GM19239 (cell line): ENCODE measurements at places on chromosomes 3 and 15.

DNA sequence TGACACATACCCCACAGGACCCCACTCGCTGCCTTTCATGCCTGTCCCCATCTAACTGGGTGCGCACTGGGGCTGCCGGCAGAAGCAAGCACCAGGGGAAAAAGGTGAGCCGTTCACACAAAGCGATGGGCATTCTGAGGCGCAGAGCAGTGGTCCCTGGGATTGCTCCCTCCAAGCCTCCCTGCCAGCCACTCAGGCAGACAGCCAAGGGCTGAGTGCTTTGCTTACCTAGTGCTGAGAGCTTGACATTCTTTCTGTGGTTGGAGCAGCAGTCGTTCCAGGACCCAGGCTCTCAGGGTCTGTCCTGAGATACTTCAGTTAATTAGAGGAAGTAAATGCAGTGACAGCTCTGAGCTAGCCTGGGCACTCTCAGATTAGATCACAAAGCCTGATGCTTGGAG lies 5.7 kb downstream of the ESYT3 start:
- DNase-seq, result no peak

DNA sequence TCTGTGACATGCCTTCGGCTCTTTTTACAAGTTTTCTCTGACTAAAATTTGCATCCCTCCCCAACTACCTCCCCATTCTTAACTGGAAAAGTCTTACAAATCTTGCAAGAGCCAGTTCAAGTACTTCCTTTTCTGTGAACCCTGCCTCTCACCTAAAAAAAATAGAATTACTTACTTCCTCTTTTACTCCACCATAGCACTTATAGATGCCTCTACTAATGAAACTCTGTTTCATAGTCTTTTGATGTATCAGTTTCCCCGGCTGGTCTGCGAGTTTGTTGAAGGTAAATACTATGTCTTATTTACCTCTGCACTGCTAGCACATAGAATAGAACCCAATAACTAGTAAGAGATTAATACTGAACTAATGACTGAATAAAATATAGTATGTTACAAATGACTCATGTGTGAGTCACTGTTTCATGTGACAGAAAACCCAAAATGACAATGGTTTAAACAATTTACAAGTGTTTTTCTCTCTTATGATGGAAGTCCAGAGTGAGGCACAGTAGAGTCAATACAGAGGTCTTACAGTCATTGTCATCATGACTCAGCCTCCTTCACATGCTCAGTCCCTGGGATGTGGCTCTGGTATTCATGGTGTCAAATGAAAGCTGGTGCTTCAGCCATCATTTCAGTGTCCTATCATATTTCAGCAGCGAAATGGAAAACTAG lies 393.5 kb downstream of the RSL24D1 start:
- no peak for DNase-seq

- DNase-seq, result no peak
These were observed 629.5 kb upstream of the KCNMB2 start for GRCh38 chr3:177906578-177907229.

- no peak for DNase-seq
These were observed 6.7 kb downstream of the ZDHHC3 start for GRCh38 chr3:44969154-44969827.

DNA sequence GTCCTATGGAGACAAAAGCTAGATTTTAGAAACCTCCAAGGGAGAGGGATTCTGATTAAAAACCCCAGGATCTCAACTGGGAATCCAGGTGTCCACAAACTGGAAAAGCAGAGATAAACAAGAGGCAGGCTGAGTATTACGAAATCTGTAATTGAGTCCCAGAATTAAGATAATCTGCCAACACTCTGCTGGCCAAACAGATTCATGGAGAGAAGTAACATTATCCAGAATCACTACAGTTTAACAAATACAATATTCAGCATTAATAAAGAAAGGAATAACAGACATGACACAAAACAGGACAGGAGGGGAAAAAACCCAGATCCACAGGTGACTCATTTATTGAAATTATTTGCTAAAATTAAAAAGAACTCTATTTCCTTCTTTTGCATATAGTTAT lies 227.2 kb upstream of the NANOGP8 start:
- no peak for DNase-seq

DNA sequence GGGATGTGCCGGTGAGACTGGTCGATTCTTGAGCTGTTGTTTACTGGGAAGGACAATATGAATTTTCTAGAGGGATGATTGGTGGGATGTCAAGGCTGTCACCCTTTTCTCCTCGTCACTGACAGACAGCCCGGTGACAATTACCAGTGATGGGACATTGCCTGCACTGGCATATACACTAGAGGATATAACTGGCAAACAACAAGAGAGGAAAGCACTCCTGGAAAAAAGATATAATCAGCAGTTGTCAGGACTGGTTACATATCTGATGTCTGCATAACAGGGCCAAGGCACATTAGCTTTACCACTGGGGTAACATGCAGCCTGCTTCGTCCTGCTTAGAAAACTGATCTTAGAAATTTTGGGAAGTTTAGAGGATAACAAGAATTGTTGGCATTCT lies 131.1 kb downstream of the ROBO2 start:
- DNase-seq, result no peak

GRCh38 chr3:18891641-18892040 lies 256.7 kb upstream of the KCNH8 start:
- no peak for DNase-seq

GRCh38 chr15:42010434-42010833 lies 10.4 kb downstream of the PLA2G4E start:
- peak; percentile 87 for DNase-seq

GRCh38 chr3:197027151-197027895 lies 2.3 kb downstream of the MELTF start:
- DNase-seq, result no peak

GRCh38 chr15:84947947-84948830 lies 33.5 kb upstream of the PDE8A start:
- DNase-seq, result no peak

DNA sequence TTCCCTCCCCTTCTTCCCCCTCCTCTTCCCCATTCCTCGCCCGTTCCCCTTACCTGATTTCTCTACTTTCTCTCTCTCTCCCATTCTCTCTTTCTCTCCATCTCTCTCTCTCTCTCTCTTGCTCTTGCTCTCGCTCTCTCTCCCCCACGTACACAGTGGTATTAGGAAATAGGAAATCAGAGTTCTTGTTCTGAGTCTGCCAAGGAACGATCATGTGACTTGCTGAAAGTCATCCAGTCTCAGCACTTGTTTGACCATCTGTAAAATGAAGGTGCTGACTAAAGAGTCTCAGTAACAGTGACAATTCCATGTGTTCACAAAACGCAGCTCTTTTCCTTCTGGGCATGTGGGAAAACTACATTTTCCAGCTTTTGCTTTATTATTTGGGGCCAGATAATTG lies 445.0 kb upstream of the TGFBR2 start:
- DNase-seq, result no peak

- no peak for DNase-seq
These were observed 1.4 kb upstream of the GHRL start for GRCh38 chr3:10294030-10294586.

DNA sequence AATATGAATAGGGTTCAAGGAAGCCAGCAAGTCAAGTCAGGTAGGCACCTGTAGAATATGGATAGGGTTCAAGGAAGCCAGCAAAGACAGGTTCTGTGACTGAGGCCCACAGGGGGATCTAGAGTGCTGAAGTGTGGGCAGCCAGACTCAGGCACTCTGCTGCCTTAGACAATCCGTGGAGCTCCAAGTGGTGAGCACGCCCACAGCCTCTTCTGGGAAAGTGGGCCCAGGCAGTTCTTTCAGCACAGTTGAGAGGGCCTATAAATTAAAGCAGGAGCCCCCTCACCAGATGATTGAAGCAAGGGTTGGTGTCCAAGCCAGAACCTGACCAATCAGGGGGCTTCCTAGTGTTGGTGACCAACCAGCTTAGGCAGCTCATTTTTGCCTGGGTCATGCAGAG lies 51.0 kb downstream of the ANP32A start:
- DNase-seq, result no peak

DNA sequence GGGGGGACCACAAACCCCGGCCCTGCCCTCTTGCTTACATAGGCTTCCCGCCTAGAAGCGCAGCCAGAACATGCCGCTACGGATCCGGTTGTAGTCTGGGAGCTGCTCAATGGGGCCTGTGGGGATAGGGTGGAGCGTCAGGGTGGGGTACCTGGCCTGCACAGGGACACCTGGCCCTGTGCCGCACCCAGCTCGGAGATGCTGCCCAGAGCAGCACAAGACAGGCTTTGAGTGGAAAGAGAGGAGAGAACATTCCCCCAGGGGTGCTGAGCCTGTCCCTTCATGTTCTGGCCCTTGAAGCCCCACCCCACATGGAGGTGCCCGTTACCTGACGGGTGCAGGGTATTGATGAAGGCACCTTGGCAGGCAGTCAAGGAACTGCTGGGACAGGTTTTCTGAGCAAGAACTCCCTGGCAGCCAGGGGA lies 4.0 kb upstream of the COL7A1 start:
- no peak for DNase-seq

GRCh38 chr15:100833417-100834389 lies 45.9 kb upstream of the ALDH1A3 start:
- no peak for DNase-seq

GRCh38 chr3:94619643-94620042 lies 556.8 kb downstream of the NSUN3 start:
- DNase-seq, result no peak

- no peak for DNase-seq
These were observed 41.8 kb downstream of the FSD2 start for GRCh38 chr15:82764117-82764490.

DNA sequence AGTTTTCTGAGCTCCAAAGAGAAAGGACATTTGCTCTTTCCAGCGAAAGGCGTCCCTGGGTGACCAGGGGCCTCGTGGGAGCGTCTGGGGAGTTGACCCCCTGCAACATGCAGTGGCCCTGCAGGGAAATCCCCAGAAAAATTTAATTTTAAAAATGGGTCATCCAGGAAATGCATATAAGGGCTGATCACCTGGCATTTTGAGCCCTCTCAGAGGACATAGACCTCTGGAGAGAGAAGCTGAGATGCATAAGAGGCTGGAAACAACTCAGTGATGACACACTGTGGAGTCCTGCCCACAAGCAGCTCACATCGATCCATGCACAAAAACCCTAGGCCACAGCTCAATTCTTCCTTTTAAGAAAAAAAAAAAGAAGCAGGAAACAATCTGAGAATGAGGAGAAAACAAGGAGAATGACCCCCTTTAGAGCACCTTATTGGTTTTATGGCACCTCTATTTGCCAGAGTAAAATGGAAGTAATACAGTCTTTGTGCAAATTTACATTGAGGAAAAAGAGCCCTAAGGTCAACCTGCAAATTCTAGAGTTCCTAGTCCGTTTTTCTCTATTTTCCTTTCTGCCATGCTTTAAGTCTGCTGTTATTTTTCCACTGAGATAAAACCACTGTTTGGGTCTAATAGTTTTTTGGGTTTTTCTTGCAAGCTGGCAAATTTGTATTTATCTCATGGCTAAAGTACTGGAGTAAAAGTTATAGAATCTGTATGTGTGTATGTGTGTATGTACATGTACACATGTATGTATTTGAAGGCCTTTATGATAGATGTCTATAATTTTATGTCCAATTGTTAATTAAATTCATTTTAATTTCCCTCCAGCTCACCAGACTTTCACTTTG lies 6.9 kb upstream of the BDH1 start:
- no peak for DNase-seq

DNA sequence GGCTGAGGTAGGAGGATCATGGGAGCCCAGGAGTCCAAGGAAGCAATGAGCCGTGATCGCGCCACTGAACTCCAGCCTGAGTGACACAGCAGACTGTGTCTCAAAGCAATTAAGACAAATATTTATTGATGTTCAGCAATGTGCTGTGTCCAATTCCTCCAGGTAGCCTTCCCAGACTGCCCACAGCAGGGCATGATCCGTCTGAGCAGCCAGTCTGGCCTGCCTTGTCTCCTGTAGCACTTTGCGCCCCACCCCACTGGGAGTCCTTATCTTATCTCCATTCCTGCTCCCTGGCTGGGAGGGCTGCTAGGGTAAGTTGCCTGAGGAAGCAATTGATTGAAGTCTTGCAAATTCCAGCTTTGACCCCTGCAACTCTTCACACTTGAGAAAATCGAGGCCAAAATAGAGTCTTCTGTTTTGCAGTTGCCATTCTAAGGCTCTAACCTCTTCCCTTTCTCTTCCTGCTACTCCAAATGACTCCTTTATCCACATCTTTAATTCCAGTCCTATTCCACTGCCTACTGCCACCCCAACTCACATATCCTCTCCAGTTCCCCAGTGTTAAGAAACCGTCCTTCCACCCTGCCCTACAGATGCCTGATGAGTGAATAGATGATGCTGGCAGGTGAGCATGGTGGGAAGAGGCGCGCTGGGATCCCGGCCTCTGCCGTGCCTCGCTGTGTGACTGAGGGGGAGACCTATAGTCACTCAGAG lies 26.9 kb upstream of the LCTL start:
- no peak for DNase-seq
